ENCODE measurements at places on chromosomes 1 and 21.

GRCh38 chr1:19054216-19054615 is 97.7 kb upstream of the IFFO2 start:
- DNase-seq = no peak

DNA sequence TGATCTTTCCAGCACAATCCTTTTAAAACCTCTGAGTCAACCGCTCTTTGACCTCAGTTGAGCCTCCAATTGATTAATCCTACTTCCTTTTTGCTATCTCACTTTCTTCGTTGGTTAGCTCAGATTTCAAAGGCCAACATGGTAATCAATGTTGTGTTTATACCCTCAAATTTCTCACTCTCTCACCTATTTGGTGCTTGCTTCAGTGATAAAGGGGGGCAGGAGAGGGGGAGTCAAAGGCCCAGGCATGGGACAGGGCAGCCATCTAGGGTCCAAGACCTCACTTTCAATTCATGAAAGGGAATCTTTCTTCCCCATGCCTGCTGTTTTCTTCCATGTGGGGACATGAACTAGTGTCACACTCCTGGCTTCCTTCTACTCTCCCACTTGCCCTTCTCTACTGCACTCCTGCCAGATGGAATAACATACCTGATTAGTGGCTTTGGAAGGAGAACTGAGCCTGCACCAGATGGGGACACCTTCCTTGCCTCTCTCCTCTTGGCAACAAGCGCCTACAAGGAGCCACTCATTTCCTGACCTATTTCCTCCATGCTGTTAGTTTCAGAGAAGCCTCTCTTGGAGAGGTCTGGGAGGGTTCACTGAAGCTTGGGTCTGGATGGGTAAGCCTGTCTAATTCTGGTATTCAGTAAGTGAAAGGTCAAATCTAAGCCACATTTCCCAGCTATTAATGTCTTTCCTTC is 73.3 kb upstream of the ARHGAP29 start:
- DNase-seq = no peak

- no peak for DNase-seq
Measured at GRCh38 chr1:214043167-214043566, 55.4 kb downstream of the PROX1 start.

- DNase-seq = no peak
Measured at GRCh38 chr1:220895412-220895946, 16.2 kb downstream of the HLX start.

DNA sequence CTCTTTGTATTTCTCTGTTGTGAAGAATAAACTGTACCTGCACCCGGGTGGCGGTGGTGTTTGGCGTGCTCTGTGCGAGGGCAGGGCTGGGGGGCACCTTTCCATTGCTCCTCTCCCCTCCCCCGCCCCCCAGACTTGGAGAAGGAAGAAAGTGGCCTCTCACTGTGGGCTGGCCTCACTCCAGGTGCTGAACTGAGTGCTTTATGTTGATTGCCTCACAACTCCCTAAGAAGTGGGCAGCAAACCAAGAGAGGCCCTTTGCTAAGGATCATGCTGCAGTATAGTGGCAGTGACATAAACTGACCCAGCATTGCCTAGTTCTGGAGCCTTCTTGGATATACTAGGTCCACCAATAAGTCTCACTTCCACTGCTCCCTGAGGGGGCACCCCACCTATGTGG is 20.2 kb downstream of the A3GALT2 start:
- no peak for DNase-seq

GRCh38 chr1:203346060-203346768 is 4.7 kb downstream of the FMOD start:
- DNase-seq = no peak

DNA sequence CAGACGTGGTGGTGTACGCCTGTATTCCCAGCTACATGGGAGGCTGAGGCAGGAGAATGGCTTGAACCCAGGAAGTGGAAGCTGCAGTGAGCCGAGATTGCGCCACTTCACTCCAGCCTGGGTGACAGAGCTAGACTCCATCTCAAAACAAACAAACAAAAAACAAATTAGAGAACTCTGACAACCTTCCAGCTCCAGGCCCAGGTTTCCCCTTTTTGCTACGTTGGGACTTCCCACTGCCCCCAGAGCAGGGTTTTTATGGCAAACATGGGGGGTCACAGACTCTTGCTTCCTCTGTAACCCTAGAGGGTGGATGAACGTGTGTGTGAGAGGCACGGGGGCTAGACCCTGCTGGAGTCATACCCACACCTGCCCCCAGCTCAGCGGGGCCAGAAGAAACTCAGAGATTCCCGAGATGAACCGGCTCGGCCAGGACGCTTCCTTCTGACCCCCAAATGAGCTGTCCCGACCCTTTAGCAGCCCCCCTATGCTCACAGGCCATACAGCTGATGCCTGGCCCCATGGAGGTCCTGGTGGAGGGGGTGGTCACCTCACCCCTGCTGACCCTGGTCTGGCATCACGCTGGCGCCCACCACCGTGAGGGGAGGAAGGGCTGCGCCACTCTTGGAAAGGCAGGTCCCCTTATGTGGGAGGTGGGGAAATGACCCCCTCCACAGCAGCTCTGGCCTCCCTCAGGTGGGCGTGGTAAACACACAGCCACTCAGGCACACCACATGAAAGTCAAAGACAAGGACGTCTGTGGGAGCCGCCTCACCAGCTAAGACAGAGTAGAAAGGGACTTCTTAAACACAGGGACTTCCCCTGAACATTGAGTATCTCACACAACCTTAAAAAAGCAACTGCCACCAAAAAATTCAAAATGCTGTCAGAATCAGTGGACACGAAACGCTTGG is 7.1 kb downstream of the GPR157 start:
- no peak for DNase-seq

DNA sequence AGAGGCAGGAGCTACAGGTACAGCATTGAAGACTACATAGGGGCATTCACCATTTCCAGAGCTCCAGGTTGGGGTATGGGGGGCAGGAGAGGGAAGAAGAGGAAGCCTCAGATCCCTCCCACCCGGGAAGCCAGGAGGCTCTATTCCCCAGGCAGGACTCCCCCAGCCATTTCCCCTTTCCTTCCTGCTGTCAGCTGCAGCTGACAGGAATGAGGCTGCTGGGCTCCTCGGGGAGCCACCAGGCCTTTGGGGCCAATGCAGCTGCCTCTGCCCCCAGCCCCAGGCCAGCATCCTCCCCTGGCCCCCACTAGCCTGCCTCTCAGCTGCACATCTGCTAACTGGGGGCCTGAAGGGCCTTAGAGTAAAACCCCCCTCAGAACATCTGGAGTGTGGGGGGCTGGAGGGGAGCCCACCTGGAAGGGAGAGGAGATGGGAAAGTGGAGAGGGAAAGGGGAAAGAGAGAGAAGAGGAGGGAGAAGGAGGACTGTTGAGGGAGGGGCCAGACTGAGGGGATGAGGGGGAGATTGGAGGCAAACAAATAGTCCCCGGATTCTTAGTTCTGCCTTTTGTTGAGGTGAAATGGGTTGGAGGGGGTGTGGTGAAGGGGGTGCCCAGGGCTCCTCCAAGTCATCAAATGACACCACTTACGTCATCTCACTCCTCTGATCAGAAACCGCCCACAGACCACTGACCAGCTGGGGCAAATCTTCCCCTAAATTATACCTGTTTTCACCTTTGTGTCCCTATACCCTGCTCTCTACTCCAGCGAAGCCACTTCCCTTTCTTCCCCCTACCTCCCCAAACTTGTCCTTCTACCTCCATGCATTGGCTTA is 58.0 kb downstream of the LGR6 start:
- no peak for DNase-seq

DNA sequence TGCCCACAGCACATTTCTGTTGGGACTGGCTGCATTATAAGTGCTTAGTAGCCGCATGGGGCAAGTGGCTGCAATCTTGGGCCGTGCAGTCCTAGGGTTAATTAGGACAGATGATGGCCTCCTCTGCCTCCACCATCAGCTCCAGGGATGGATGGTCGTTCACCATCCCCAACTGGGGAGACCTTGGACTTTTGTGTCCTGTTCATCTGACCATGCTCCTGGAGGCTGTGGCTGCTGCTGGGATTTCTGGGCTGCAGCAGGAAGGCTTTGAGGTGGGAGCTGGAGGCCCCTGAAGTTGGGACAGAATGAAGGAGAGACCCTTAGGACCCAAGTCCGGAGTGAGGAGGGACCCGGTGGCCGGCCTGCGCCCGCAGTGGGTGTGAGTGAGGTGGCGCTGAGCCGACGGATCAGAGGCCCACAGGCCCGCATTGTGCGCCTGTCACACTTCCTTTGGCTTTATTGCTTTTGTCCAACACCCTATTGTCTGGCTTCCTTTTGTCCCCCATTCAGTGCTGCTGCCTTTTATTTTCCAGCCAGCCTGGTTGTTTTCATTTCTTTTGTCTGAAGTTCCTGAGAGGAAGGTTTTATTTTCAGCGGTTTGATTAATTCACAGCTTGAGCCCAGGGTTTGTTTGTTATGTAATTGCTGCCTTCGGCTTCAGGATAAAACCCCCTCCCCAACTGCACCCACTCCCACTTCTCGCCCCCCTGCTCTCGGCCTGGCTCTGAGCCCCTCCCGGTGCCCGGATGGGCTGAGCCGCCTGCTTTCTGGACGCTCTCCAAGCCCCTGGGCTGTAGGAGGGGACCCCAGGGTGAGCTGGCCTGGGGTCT is 35.6 kb downstream of the SOX13 start:
- DNase-seq = no peak

Measured in NCI-H2171 (cell line).